ENCODE measurements at places on chromosomes 16 and 17.

DNA sequence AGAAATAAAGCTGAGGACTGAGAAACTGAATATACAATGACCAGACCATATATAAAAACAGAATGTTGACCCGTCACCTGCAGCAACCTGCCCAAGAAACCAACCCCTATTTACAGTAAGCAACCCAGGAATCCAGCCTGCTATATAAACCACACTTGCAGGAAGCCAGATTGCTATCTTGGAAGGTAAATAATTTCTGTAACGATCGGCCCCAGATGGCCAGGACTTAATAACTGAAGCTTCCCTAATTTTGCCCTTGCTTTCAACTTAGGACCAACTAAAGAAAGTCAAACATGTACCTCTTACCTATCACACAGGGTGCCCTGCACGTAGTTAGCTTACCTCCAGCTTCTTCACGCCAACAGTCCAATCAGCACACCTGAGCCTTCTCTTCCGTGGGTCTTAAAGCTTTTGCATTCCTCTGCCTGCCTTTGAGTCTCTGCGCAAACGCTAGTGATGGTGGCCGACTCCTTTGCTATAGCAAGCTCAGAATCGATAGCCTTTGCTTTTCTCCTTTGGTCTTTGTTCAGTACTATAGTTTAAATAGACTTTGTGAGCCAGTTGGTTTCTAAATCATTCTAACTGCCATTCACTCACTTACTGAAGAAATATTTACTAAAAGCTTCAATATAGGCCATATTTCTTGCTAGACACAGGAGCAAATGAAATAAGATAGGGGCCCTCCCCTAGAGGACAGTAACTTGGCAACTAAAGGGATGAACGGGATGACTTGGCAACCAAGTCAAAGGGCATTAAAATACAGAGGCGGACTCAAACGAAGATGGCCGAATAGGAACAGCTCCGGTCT lies 31.3 kb downstream of the MPHOSPH6 start:
- DNase-seq: no peak

DNA sequence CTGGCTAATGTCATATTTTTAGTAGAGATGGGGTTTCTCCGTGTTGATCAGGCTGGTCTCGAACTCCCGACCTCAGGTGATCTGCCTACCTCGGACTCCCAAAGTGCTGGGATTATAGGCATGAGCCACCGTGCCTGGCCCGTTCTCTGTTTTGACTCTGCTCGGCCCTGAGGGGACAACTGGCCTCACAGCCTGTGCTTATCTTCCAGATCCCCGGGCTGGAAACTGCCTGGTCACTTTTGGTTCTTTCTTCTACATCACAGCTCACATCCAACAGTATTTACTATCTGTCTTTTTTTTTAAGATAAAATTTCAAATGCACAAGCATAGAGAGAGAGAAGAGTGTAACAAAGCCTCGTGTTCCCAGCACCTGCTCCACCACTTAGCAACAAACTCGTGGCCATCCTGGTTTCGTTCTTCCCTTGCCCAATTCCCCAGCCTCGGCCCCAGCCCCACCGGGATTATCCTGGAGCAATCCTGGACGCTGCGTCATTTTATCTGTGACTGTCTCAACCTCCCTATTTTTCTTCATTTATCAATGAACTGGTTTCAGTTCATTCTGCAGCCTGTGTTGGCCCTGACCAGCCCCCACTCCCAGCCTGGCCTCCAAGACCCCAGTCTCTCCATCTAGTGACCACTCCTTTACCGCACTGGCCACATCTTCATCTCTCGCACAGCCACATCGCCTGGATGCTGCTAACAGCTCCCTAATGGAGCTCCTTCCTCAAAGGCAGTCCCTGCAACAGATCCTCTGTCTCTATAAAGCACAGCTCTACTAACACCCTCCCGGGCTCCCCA lies 21.1 kb downstream of the PIMREG start:
- no peak for DNase-seq

GRCh38 chr17:77692571-77693161 lies 265.8 kb upstream of the TNRC6C start:
- peak; percentile 31 for DNase-seq

DNA sequence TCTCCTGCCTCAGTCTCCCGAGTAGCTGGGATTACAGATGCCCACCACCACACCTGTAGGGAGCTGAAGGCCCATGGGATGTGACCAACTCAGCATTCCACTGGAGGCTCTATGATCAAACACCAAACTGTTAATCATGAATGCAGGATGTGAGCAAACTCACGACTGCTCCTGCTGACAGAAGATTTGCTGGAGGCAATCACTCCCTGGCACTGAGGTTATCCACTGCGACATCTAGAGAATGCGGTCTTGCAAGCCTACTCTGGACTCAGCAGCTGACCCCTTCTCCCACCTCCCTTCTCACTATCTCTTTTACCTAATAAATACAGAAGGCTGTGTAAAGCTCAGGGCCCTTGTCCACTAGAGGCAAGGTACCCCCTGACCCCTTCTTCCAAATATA lies 4.9 kb downstream of the TEX14 start:
- DNase-seq: no peak

GRCh38 chr17:51778842-51779241 lies 379.7 kb downstream of the CA10 start:
- DNase-seq: no peak

GRCh38 chr16:83335076-83335475 lies 472.7 kb upstream of the HSBP1 start:
- no peak for DNase-seq

GRCh38 chr17:5541610-5542202 lies 42.6 kb downstream of the NLRP1 start:
- DNase-seq: no peak

GRCh38 chr17:39618246-39618913 lies 8.4 kb upstream of the PPP1R1B start:
- no peak for DNase-seq

DNA sequence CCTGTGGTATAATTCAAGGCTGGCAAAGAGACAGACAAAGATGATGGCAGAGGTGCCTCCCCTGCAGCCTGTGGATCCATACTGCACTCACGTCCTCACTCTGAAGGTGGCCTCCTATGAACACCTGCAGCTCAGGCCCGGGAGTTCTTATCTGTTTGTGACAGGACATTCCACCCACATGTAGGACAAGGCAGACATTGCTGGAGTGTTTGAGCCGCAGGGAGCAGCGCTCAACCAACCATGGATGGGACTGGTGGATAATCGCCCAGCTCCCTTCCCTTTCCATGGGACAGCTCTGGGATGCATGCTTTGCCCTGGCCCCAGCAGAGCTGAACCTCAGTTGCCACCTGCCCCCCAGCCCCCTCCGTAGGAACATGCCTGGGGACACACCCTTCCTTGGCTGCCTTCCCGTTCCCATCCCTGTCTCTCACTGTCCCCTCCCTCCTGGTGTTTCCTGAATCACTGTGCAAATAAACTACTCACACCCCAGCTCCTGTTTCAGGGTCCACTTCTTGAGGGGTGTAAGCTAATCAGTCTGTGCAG lies 22.2 kb downstream of the ITPRIPL2 start:
- no peak for DNase-seq

DNA sequence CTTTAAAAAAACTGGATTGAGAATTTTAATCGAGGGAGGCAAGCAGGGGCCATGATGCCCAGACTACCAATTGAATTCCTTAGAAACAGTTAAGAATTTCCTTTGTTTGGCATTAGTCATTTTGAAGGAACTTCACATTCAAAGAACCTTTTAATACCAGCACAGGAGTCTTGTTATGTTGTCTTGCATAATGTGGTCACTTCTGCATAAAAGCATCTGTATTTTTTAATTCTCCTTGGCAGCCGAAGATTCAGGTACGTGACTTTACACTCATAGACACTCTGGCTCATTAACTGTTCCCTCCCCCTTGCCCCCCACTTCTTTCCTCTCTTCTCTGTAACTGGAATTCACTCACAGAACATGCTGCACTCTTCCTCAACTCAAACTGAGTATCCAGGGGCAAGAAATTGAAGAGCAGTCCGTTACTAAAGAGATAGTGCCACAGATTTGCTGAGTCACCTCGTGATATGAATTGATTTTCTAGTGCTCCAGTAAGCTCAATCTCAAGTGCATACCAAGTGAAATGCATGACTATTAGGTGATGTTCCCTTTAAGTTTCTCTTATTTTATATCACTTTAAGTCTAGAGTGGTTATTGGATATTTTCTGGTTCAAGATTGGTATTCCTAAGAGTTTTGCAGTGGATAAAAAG lies 572.2 kb upstream of the SOX9 start:
- no peak for DNase-seq

GRCh38 chr16:11094075-11094856 lies 149.9 kb downstream of the CLEC16A start:
- DNase-seq: peak; percentile 18

GRCh38 chr17:65931246-65932149 lies 260.4 kb downstream of the CEP112 start:
- no peak for DNase-seq

- DNase-seq: no peak
Measured at GRCh38 chr17:1755827-1756262, 6.0 kb upstream of the SERPINF1 start.

All from activated effector memory CD4-positive, alpha-beta T cell treated with Interleukin-2 at 50 U/mL for 16 hours (primary cell).